A673 (cell line): ENCODE measurements at places on chromosomes 6 and 20.
A peak's percentile ranks its signal among the peaks of the same experiment; 100 is the strongest.

DNA sequence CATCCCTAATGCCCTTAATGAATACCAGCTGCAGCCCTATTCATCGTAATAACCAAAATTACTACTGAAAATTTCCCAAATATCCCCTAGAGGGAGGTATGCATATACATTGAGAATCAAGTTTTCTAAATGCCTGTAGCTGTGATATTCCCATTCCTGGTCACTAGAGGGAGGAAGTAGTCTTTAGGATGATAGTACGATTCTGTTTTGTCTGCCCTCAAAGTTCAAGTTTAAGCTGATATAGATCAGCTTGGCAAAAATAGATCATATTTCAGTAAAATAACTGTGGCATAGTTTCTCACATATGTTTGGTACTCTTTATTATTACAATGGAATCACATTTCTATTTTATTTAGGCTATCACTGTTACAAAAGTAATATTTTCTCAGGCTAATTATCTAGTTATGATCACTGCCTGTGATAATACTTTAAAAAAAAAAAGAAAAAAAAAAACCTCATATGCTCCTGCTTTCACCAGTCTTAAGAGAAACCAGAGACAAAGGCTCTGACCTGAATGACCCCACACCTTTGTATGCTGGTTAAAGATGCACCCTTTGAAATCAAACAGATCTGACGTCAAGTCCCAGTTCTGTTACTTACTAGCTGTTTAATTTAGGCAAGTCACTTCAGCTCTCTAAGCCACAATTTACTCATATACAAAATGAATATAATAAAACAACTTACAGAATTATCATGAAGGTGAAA lies 11.0 kb downstream of the TSPYL1 start:
- DNase-seq: peak; percentile 91

GRCh38 chr20:35743693-35744491 lies 1.8 kb upstream of the RBM39 start:
- no peak for DNase-seq

DNA sequence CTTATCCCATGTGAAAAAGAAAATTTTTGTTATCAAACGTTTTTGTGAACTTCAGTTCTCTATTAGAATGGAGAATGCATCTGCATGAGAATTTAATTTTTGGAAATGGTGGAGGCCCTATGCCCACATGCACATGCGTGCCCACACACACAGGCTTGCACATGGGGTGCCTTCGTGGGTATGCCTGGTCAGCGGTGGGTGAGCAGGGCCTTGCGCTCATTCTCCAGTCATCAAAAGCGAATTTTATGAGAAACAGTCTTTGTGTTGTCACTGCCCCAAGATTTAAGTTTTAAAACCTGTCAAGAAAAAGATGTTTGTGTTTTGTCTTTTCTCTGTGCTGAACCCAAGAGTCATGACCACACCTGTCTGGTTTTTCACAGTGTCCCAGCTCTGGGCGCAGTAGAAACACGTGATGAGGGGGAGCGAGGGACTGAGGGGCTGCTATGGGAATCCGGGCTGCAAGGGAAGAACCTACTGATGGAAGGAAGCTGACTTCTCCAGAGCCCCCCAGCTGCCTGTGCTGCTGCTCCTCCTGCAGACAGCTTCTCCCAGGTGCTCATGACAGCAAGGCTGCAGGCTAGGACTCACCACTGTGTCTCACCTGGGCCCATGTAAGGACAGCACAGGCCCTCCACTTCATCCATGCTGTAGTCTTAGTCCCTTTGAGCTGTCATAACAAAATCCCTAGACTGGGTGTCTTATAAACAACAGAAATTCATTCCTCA lies 153.6 kb downstream of the SYCP2 start:
- no peak for DNase-seq

- no peak for DNase-seq
These were observed 111.2 kb upstream of the PTCHD4 start for GRCh38 chr6:48222241-48222640.

DNA sequence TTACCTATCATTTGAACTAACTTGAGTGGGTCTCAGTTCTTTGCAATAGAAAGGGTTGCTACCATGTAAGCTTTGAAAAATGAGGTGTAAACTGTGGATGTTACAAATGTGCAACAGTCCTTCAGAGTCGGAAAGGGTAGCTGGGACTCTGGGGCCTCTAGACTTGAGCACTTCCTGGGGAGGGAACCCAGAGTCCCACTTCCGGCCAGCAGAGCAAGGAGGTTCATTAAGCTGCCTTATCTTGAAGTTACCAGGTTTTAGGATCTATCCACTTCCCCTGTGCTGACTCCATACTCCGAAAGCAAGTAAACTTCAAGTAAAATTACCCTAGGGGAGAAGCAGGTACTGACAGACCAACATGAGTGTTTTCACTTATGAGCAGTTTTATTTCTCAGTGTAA lies 9.4 kb downstream of the TRIM10 start:
- DNase-seq: no peak

DNA sequence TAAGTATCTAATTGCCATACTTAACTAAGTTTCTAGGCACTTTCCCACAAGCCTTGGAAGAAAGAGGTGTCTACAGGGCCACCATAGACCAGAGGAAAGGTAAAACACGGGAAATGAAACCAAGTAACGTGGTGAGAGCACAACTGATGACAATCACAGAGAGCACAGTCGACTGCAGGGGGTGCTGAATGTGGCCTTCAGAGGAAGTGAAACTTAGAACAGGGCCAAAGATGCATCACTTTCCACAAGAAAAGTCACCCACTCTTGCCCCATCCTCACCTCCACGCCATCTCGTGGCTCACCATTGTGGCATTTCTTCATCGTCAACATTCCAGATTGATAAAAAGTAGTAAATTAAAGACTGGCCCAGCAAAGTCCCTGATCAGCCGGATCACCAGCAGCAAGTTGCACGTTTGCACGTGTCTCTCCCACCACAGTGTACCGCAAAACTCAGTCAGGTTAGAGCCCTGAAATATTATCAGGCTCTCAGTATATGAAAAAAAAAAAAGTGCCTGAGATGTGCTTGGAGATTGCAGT lies 31.4 kb downstream of the HIVEP2 start:
- no peak for DNase-seq

DNA sequence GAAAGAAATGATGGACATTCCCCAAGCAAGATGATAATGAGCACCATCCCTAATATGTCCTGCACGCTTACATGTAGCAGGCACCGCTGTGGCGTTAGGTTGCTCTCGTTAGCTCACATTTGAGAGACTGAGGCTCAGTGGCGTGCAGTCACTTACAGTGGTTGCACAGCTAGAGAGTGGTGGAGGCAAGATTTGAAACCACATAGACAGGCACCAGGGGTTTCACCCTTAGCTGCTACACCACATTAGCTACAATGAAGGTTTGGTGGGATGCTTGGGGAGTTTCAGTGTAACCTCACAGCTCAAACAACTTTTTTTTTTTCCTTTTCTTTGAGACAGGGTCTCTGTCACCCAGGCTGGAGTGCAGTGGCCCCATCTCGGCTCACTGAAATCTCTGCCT lies 3.7 kb downstream of the COX4I2 start:
- no peak for DNase-seq

DNA sequence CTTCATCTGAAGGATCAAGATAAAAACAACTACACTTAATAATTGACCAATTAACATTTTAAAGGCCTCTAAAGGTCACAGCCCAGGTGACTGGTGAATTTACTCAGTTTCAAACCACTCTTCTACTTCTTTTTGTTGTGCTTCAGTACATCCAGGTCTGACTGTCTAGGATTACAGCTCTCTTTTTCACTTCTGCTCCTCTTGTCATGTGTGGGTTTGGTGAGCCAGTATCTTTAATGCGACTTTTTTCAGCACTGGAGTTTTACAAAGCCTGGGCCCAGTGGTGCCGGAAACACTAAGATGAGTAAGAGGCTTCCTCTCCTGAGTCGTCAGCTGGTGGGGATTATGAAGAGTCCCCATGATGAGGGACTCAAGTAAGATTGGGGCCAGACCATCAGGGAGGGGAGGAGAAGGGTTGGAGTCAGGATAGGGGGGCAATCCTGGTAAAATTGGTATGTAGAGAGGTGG lies 27.0 kb downstream of the HECA start:
- DNase-seq: peak; percentile 11

- DNase-seq: no peak
These were observed 103.5 kb downstream of the MAP7 start for GRCh38 chr6:136446579-136447187.

GRCh38 chr6:100658486-100658885 lies 193.8 kb upstream of the SIM1 start:
- no peak for DNase-seq
